ENCODE measurements at places on chromosomes 12 and 14. TPM values are rescaled to one million over a fixed set of nuclear protein-coding genes. Genes with fewer than 3 reads are reported as not detected.

DNA sequence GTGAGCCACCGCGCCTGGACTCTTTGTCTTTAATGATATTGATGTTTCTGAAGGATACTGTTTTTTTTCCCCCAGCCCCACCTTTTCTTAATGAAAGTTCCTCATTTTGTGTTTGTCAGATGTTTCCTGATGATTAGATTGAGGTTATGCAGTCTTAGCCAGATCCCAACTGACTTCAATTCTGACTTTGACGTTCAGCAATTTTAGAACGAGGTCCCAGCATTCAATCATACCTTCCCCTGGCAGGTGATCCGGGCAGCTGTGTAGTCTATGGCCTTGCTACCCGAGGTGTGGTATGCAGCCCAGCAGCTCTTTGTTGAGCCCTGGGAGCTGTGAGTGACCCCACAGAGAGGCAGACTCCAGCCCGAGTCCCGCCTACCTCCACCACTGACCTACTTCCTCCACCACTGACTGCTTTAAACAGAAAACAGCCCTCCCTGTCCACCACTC is 82.7 kb downstream of the LGMN start:
- no peaks in the 10 kb centered on the region for H3K4me1 ChIP-seq
- no peak overlapping the region for H3K4me3 ChIP-seq
- no peak overlapping the region for H3K27ac ChIP-seq
- peaks cover 3% of the 10 kb centered on the region for H3K36me3 ChIP-seq
- DNase-seq: peak; percentile 30
- no peaks in the 10 kb centered on the region for H3K27me3 ChIP-seq

GRCh38 chr14:79136071-79137044 is 966.2 kb downstream of the NRXN3 start:
- no peak overlapping the region for H3K27ac ChIP-seq
- DNase-seq: no peak
- no peaks in the 10 kb centered on the region for H3K4me1 ChIP-seq
- H3K36me3 ChIP-seq: no peaks in the 10 kb centered on the region

GRCh38 chr14:88130057-88130432 is 125.1 kb downstream of the GPR65 start:
- no peaks in the 10 kb centered on the region for H3K27me3 ChIP-seq
- H3K4me3 ChIP-seq: no peak overlapping the region
- peak overlapping the region; percentile 11 for H3K27ac ChIP-seq
- no peaks in the 10 kb centered on the region for H3K36me3 ChIP-seq
- no peak for DNase-seq

GRCh38 chr12:3117144-3117581 is 40.0 kb downstream of the TSPAN9 start:
- peak; percentile 69 for DNase-seq
- no peak overlapping the region for H3K4me3 ChIP-seq
- peak overlapping the region; percentile 72 for H3K27ac ChIP-seq
- H3K4me1 ChIP-seq: peaks cover 22% of the 10 kb centered on the region
- no peaks in the 10 kb centered on the region for H3K27me3 ChIP-seq

GRCh38 chr12:49219417-49220026 is 30.6 kb upstream of the TUBA1A start:
- no peak overlapping the region for H3K27ac ChIP-seq
- peaks cover 5% of the 10 kb centered on the region for H3K4me1 ChIP-seq
- H3K27me3 ChIP-seq: no peaks in the 10 kb centered on the region
- no peaks in the 10 kb centered on the region for H3K36me3 ChIP-seq
- no peak for DNase-seq
- no peak overlapping the region for H3K4me3 ChIP-seq

GRCh38 chr12:92080911-92081285 is 64.7 kb downstream of the BTG1 start:
- DNase-seq: no peak
- H3K4me1 ChIP-seq: no peaks in the 10 kb centered on the region
- no peaks in the 10 kb centered on the region for H3K27me3 ChIP-seq
- H3K36me3 ChIP-seq: no peaks in the 10 kb centered on the region
- no peak overlapping the region for H3K4me3 ChIP-seq
- H3K27ac ChIP-seq: no peak overlapping the region

The APOF gene
- not detected for total RNA-seq

The SUSD6 gene
- total RNA-seq: 19.5 TPM

The ZNF219 gene
- 12.8 TPM for total RNA-seq

The KRT3 gene
- not detected for total RNA-seq

The LMBR1L gene
- 106 TPM for total RNA-seq
